Stomach (tissue), 19 donors: ENCODE measurements at places on chromosomes 16 and 17. TPM values are rescaled to one million over a fixed set of nuclear protein-coding genes. Genes with fewer than 3 reads are reported as not detected.

VASN gene
- 11.6 TPM for total RNA-seq

PLA2G10 gene
- 1.6 TPM for total RNA-seq

KRT14 gene
- total RNA-seq, result not detected

MFSD6L gene
- total RNA-seq, result 4.4 TPM

CACNA1G gene
- total RNA-seq, result not detected

ANKS3 gene
- 79.9 TPM for total RNA-seq

CD300H gene
- total RNA-seq, result not detected

WFDC1 gene
- total RNA-seq, result 14.2 TPM

SMPD3 gene
- 76.3 TPM for total RNA-seq

NXN gene
- 32.1 TPM for total RNA-seq

TLCD2 gene
- total RNA-seq, result 8.1 TPM

FZD2 gene
- 2.2 TPM for total RNA-seq

NLRC3 gene
- total RNA-seq, result 9.3 TPM

DNA sequence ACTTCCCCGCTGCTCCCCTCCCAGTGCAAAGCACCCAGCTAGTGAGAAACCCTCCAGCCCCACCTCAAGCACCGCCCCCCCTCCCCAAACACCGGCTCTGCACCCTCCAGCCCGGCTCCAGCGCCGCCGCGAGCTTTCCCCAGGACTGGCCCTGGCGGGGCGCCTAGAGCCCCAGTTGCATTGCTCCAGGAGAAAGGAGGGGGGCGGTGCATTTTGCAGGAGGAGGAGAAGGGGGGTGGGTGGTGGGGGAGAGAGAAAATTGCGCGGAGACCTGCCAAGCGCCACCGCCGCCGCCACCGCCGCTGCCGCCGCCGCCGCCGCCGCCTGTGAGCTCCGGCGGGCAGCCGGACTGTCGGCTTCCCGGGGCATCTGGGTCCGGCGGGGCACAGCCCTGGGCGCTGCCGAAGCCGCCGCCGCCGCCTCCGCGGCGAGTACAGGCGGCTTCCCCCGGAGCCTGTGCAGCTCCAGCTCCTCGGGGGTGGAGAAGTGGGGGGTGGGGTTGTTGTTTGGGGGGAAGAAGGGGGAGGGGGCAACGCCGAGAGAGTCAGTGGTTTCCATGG is 333 bp upstream of the NOG start:
- no peak for DNase-seq

- no peak for DNase-seq
Measured at GRCh38 chr16:30523768-30524574, 2.4 kb downstream of the ZNF768 start.

DNA sequence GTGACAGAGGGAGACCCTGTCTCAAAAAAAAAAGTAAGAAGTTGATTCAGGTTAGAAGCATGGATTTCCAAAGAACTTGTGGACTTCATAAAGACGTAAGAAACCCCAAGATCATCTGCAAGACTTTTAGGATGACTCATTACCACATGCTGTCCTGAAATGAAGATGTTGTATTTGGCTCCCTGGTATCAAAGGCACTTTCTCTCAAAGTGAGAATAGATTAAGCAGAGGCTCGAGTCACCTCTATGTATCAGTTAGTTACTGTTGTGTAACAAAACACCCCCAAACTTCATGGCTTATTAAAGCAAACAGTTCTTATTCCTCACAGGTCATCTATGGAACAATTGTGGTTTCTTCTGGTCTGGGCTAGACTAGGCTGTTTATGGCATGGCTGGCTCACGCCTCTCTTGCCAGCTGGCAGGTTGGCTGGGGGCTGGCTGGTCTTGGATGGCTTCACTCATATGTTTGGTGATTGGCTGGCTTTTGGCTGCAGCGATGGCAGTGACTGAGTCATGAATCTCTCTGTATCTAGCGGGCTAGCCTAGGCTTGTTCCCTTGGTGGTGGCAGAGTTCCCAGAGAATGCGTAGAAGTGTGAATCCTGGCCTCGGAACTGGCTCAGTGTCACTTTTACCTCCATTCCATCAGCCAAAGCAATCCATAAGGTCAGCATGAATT is 60.4 kb upstream of the MSI2 start:
- no peak for DNase-seq

DNA sequence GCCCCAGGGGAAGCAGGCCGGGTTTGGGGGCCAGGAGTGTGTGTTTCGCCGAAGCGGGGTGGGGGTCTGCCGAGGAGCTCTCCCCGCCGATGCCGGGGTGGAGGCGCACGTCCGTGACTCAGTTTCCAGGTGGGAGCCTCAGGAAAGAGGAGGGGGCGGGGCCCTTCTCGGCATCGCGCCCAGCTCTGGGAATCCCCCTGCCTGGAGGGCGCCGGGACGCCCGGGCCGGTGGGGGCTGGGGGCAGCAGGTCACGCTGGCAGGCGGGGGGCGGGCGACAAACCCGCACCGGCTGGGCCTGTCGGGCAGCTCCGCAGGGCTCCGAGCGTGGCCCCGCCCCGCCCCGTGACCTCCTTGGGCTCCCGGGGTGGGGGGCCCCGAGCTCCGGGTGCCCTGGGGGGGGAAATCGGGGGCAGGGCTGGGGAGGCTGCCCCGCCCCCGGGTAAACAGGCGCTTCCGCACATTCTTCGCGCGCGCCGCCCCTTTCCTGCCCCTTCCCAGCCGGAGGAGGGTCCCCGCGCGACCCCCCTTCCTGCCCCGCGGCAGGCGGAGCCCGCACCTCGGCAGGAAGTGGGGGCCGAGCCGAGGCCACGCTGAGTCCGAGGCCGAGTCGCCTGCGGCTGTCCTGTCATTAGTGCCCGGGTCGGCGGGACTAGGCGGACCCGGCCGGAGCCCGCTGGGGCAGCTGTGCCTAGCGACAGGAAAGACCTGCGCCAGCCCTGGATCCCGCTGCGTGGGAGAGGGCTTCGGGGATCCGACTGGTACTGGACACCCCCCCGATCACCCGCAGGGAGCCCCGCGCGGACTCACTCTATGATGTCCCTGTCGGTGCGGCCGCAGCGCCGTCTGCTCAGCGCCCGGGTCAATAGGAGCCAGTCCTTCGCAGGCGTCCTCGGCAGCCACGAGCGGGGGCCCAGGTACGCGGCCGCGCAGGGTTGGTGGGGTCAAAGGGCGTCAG is 9.3 kb downstream of the RIPOR1 start:
- peak; percentile 88 for DNase-seq

DNA sequence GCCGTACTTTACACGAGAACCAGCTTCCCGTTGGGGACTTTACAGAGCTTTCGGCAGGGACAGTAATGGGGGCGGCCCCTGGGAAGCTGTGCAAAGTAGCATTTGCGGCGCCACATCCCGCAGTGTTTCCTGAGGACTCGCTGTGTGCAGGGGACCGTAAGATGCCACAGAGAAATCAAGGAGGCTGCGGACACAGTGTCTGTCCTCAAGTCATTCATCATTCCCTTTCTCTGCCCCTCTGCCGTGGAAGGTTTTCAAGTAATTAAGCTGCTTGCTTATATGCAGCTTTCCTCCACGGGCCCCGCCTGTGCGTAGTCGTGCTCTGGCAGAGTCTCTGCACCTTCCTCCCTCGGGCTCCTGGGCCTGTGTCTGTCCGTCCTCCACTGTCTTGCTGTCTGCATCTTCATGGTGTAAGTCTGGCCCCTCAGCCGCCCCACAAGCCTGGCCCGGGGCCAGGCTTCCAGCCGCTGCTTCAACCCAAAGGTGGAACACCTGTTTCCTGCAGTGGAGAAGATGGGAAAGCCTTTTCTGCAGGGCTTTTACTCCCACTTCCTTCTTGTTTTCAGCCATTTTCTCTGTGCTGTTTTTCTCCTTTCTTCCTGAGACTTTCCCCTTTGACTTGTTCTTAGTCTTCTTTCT is 216.9 kb upstream of the CHMP6 start:
- DNase-seq, result no peak

DNA sequence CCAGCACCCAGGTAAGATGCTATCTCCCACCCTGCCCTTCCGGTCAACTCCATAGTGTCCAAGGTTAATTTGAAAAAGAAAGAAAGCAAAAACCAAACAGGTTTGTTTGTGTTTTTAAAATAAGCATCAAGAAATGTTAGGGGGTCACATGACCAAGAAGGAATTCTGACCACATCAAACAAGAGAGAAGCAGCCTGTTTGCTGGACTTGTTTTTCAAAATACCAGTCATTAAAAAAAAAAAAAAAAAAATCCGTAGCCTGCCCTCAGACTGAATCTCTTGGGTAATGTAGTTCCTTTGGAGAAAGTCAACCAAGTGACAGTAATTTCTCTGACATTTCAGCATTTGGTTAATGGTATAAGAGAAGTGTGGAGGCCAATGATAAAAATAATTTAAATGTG is 38.4 kb downstream of the HNF1B start:
- DNase-seq, result no peak

GRCh38 chr17:34652021-34652555 is 72.7 kb downstream of the TMEM132E start:
- DNase-seq, result no peak

DNA sequence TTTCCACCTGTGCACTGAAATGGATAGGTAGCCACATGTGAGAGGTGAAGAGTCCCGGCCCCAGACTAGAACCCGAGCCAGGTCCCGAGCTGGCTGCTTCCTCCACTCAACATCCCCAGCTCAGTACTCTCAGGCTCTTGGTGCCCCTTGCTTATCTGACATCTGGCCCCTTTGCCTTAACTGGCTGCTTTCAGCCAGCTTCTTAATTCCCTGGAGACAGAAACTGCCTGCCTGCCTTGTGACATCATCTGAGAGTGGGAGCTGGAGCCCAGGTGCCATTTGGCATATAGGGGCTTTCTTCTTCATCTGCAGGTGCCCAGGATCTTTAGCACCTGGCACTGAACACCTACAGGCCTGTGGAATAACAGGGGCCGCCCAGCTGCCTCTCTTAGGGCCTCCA is 8.9 kb downstream of the CHAD start:
- no peak for DNase-seq

- DNase-seq, result no peak
Measured at GRCh38 chr17:47994724-47995123, 23.8 kb downstream of the CDK5RAP3 start.

DNA sequence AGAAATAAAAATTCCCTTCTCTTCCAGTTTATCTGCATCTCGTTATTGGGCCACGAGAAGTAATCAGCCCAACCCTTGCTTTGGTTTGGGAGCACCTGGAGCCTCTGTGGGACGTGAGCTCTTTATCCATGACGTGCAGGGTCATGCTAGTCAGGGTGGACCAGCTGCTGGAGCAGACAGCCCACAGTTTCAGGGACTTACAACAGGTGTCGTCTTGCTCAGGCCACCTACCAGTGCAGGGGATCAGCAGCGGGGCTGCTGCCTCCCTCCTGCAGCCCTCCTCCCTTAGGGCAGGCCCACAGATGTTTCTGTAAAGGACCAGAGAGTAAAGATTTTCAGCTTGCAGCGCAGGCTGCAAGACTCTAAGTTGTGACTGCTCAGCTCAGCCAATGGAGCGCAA is 16.9 kb downstream of the ADAD2 start:
- DNase-seq, result no peak

- peak; percentile 65 for DNase-seq
Measured at GRCh38 chr17:39178536-39178935, 12.6 kb upstream of the ARL5C start.

DNA sequence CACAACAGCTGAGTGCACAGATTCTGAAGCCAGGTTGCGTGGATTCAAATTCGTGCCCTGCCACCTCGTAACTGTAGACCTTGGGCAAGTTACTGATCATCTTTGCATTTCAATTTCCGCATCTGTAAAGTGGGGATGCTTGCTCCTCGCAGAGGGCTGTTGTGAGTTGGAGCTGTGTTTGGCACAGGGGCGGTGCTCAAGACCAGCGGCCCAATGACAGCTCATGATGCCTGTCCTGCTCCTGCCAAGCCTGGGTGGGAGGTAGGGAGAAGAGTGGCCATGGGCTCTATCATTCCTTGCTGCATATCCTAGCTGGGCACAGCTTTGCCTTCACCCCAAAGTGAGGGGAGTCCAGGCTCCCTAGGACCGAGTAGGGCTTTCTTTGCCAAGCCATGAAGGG is 12.6 kb downstream of the NXPH3 start:
- DNase-seq, result no peak

DNA sequence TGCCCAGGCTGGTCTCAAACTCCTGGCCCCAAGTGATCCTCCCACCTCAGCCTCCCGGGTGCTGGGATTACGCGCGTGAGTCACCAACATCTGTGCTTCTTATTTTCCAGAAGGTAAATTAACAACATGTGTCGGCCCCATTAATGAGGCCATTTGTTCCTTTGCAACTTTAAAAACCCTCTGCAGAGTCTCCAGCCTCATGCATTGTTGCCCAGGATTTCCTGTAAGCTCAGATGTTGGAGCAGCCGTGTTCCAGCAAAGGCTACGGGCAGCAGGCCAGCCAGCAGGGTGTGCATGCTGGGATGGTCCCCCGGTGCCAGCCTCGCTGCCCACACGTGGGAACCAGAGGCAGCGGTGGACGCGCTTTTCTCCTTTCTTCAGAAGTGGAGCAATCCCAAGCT is 19.1 kb upstream of the HEXD start:
- DNase-seq, result no peak

DNA sequence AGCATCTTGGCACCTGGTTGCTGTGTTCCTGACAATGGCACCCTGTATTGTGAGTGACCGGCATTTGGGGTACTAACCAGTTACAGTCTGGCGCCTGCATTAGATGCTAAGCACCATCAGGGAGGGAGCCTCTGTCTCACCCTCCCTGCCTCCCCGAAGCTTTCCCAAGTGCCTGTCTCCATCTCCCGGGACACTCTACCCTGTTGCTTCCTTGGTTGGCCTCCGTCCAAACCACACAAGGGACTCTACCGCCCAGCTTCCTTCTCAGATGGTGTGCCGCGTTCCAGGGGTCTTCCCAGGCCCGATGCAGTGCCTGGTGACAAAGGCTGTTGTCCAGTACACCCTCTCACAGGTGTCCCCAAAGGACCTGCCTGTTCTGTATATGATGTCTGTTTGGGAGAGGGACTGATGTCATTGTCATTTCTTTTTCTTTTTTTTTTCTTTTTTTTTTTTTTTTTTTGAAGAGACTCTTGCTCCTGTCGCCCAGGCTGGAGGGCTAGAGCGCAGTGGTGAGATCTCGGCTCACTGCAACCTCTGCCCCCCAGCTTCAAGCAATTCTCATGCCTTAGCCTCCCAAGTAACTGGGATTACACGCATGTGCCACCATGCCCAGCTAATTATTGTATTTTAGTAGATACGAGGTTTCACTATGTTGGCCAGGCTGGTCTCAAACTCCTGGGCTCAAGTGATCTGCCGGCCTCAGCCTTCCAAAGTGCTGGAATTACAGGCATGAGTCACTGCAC is 6.7 kb downstream of the SNN start:
- DNase-seq, result no peak

- peak; percentile 74 for DNase-seq
Measured at GRCh38 chr17:58337600-58338453, 9.2 kb upstream of the TSPOAP1 start.

- DNase-seq, result no peak
Measured at GRCh38 chr16:58999762-59000161, 265.6 kb upstream of the GOT2 start.

- no peak for DNase-seq
Measured at GRCh38 chr17:57264776-57265175, 8.5 kb downstream of the MSI2 start.

DNA sequence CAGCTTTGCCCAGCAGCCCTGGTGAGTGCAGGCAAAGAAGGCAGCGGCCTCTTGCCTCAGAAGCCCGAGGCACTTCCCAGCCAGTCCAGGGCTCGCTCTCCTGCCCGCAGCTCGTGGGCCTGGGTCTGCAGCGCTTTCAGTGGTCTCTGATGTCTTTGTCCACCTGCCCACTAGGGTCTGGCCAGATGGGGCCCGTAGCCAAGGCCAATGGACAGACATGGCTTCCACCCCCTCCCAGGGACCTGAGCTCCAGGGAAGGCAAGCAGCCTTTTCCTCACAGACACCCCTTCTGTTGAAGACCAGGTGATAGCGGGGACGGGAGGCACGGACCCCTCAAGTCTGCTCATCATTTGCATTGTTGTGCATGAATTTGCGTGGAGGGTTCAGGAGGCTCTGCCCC is 33.7 kb upstream of the ZC3H18 start:
- no peak for DNase-seq
